Natural killer cell (primary cell): ENCODE measurements at places on chromosomes 1 and 21.

GRCh38 chr1:152577168-152577567 lies 3.1 kb downstream of the LCE3D start:
- no peaks in the 10 kb centered on the region for H3K27me3 ChIP-seq
- DNase-seq: no peak
- no peak overlapping the region for H3K4me3 ChIP-seq

GRCh38 chr1:203048086-203048485 lies 21.8 kb downstream of the PPFIA4 start:
- no peaks in the 10 kb centered on the region for H3K4me1 ChIP-seq
- H3K36me3 ChIP-seq: no peaks in the 10 kb centered on the region
- H3K4me3 ChIP-seq: no peak overlapping the region

DNA sequence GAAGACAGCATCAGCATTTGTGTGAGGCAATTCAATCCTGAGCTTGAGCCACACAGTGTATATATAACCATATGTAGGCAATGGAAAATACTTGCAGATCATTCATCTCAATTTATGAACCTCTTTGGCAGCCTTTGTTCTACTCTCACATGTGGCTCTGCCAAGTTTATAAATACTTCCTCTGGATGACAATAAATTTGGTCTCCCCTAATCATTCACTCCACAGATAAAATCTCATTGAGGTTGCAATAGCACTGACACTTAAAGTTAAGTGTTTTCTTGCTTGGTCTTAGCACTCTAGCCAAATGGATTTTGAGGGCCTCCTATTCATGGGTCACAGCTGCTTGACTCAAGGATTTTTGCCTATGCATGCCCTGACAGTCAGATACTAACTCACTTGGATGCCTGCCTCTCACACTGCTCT lies 136.6 kb upstream of the VANGL1 start:
- no peak overlapping the region for H3K27ac ChIP-seq
- no peaks in the 10 kb centered on the region for H3K36me3 ChIP-seq
- DNase-seq: no peak
- no peaks in the 10 kb centered on the region for H3K4me1 ChIP-seq
- no peak overlapping the region for H3K4me3 ChIP-seq

GRCh38 chr1:77757066-77757584 lies 2.5 kb downstream of the USP33 start:
- H3K36me3 ChIP-seq: no peaks in the 10 kb centered on the region
- peaks cover 8% of the 10 kb centered on the region for H3K4me1 ChIP-seq
- no peak overlapping the region for H3K4me3 ChIP-seq
- DNase-seq: no peak
- H3K27me3 ChIP-seq: no peaks in the 10 kb centered on the region
- H3K27ac ChIP-seq: no peak overlapping the region

DNA sequence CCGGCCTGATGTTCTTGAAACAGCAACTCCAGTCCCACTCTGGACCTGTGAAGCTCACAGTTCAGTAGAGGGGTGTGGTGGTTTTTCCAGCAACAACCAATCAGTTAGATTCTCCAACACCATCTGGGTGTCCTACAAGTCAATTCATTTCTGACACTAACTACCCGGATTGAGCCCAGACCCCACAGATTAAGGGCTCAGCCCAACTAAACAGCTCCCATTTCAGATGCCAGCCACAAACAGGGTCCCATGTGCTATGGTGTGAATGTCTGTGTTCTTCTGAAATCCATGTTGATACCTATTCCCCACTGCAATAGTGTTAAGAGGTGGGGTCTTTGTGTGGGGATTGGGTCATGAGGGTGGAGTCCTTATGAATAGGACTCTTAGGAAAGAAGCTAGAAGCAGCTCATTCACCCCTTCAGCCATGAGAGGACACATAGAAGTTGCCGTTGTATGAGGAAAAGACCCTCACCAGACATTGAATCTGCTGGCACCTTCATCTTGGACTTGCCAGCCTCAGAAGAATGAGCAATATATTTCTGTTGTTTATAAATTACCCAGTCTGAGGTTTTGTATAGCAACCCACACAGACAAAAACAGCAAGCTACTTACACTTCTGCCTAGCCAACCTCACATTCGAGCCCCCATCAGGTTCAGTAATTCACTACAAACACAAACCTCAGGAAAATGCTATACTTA lies 53.6 kb downstream of the IRF2BP2 start:
- H3K27ac ChIP-seq: no peak overlapping the region
- no peak for DNase-seq
- no peaks in the 10 kb centered on the region for H3K4me1 ChIP-seq
- no peaks in the 10 kb centered on the region for H3K27me3 ChIP-seq

GRCh38 chr1:116268211-116268610 lies 104.8 kb upstream of the ATP1A1 start:
- no peak overlapping the region for H3K4me3 ChIP-seq
- no peaks in the 10 kb centered on the region for H3K27me3 ChIP-seq
- no peaks in the 10 kb centered on the region for H3K36me3 ChIP-seq
- no peak overlapping the region for H3K27ac ChIP-seq
- H3K4me1 ChIP-seq: no peaks in the 10 kb centered on the region
